GM12892 (cell line): ENCODE measurements at places on chromosomes 3 and 15.
A peak's percentile ranks its signal among the peaks of the same experiment; 100 is the strongest.

GRCh38 chr3:53808496-53808895 lies 37.7 kb downstream of the CHDH start:
- DNase-seq, result no peak

DNA sequence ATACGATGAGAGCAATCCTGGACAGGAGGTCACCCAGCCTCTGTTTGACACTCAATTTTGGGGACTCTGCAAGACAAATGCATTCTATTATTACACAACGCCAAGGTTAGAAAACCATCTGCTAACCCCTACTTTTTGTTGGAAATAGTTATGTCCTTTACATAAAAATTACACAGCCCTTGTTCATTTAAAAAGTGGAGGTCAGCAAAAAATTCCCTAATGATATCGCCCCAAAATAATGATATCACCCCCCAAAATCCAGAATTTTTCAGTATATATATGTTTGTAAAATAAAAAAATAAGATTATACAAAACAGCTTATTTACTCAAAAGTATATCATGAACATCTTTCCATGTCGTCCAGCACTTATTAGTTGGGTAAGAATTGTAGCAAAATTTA lies 11.4 kb downstream of the ROPN1 start:
- DNase-seq, result no peak

- no peak for DNase-seq
Measured at GRCh38 chr3:69143612-69144011, 21.2 kb upstream of the LMOD3 start.

DNA sequence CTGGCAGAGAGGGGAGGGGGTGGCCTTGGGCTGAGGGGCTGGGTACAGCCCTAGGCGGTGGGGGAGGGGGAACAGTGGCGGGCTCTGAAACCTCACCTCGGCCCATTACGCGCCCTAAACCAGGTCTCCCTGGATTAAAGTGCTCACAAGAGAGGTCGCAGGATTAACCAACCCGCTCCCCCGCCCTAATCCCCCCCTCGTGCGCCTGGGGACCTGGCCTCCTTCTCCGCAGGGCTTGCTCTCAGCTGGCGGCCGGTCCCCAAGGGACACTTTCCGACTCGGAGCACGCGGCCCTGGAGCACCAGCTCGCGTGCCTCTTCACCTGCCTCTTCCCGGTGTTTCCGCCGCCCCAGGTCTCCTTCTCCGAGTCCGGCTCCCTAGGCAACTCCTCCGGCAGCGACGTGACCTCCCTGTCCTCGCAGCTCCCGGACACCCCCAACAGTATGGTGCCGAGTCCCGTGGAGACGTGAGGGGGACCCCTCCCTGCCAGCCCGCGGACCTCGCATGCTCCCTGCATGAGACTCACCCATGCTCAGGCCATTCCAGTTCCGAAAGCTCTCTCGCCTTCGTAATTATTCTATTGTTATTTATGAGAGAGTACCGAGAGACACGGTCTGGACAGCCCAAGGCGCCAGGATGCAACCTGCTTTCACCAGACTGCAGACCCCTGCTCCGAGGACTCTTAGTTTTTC lies 4.9 kb downstream of the ISL2 start:
- no peak for DNase-seq

DNA sequence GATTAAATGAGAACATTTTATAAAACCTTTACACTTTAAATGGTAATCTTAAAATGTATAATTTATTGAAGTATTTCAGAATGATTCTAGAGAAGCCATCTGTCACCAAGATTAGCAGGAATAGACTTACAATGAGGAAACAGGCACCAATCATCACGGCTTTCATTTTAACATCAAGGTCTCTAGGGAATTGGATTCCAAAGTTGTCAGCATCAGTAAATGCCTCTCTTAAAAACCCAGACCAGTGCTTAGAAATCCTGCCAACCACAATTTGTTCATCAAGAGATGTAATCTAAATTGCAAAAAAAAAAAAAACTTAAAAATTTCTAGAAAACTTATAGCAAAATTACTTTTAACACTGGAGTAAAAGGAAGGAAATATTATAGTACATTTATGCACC lies 20.3 kb downstream of the PLSCR2 start:
- no peak for DNase-seq

DNA sequence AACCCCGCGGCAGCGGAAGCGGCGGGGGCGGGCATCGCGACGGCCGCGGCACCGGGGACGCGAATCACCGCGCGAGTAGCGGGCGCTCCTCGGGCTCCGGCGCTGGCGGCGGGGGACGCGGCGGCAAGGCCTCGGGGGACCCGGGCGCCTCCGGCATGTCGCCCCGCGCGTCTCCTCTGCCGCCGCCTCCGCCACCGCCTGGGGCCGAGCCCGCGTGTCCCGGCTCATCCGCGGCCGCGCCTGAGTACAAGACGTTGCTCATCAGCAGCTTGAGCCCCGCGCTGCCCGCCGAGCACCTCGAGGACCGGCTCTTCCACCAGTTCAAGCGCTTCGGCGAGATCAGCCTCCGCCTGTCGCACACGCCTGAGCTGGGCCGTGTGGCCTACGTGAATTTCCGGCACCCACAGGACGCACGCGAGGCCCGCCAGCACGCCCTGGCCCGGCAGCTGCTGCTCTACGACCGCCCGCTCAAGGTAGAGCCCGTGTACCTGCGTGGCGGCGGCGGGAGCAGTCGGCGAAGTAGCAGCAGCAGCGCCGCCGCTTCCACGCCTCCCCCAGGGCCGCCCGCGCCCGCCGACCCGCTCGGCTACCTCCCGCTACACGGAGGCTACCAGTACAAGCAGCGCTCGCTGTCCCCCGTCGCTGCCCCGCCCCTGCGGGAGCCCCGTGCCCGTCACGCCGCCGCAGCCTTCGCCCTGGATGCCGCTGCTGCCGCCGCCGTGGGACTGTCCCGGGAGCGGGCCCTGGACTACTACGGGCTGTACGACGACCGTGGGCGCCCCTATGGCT lies 675 bp downstream of the RBM15B start:
- peak; percentile 42 for DNase-seq

- DNase-seq, result no peak
Measured at GRCh38 chr15:77816983-77817382, 184.3 kb upstream of the LINGO1 start.

DNA sequence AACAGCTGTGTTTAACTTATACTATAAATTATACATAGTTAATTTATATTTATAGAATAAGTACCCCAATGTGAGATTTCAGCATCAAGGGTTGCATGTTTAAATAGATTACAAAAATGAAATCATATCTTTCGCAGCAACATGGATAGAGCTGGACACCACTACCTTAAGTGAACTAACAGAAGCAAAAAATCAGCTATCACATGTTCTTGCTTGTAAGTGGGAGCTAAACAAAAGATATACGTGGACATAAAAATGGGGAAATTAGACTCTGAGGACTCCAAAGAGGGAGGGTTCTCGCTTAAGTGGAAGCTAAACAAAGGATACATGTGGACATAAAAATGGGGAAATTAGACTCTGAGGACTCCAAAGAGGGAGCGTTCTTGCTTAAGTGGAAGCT lies 626.5 kb upstream of the DPPA4 start:
- DNase-seq, result no peak

DNA sequence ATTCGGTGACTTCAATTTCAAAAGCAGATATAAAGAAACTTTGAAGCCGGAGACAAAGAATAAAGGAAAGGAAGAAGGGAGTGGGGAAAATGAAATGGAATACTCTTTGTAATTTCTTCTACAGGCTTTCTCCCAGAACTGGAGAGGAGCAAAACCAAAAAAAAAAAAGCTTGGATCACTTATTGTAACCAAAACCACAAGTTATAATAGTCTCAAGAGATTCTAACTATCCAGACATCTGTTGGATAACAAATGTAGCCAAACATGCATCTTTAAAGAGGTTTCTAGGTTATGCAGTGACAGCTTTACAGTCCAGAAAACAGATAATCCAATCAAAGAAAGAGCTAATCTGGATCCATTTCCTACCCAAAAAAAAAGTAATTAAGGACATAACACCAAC lies 36.2 kb downstream of the VGLL3 start:
- DNase-seq, result no peak

GRCh38 chr15:68424754-68425390 lies 7.1 kb downstream of the ITGA11 start:
- DNase-seq, result no peak

- no peak for DNase-seq
Measured at GRCh38 chr15:58154769-58155168, 16.6 kb downstream of the AQP9 start.

DNA sequence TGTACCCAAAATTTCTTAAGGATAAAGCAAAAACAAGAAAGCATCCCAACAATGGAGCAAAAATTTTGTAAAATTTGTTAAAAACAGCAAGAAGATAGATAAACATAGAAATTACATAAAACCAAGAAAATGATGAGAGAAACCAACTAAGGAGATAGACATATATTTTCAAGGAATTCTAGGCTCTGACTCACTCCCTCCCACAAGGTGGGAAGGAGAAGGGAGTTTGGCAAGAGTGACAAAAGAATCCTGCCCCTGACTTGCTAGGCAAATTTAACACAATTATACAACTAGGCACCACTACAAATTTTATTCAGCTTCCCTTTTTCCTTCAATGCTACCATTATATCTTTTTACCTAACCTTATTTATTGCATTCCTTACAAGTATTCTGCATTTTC lies 70.9 kb downstream of the MYO9A start:
- DNase-seq, result no peak

DNA sequence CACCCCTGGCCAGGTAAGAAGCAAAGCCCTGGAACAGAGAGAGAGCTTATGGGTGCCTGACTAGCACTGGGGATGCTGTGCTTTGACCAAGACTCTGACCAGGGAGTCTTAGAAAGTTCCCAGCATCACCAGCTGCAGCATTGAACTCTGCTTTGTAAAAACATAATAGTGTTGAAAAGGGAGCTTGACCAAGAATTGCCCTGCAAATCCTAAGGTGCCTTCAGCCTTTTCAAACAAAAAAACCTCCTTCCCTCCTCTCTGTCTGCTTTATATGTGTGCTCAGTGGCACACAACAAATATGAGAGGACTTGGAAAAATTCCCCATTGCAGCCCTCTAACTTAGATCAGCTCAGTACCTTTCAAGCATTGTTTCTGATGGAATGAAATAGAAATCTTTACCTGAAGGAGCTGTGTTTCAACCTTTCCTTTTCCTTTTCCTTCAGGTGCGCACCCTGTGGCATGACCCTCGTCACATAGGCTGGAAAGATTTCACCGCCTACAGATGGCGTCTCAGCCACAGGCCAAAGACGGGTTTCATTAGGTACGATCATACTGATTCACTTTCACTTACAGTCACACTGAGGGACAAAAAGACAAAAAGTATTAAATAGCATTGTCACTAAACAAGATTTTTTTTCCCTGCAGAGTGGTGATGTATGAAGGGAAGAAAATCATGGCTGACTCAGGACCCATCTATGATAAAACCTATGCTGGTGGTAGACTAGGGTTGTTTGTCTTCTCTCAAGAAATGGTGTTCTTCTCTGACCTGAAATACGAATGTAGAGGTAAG lies 13.0 kb downstream of the THBS1 start:
- no peak for DNase-seq

DNA sequence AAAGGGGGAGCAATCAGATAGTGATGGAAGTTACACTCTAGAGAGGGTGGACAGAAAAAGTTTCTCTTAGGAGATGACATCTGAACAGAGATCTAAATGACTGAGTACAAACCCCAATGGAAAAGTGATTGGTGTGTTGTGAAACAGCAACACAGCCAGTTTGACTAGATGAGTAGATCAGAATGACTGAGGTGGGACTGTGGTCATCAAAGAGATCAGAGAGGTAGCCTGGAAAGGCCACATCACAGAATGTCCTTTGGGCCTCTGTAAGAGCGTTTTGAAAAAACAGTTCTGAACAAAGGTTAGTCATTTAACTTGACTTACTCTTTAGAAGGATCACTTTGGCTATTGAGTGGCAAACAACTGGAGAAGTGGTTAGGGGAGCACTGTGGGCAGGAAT lies 10.6 kb downstream of the LRRC58 start:
- DNase-seq, result no peak

GRCh38 chr3:156358232-156358631 lies 196.7 kb downstream of the SSR3 start:
- no peak for DNase-seq

- DNase-seq, result no peak
Measured at GRCh38 chr3:72301779-72302178, 516.8 kb upstream of the PROK2 start.

DNA sequence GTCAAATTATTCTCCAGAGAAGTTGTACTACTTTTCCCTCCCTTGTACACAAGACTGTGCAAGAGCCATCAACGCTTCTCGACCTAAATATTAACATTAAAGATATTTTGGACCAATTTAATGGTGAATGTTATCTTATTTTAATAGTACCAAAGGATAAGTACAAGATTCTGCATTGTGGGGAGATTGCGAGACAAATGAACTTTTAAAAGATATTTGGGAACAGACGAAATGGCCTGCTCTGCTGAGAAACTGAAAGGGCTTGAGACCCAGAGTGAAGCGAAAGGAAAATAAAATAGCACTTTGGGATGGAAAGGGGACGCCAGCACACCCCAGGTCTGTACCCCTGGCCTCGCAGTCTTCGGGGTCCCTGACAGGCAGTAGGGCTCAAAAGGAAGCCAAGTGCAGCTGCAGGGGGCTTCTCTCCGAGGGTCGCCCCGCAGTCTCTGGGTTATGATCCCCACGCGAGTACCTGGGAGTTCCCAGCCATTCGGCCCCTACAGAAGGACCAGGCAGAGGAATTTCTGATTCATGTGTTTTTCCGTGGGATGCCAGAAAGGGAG lies 97.6 kb upstream of the VGLL3 start:
- no peak for DNase-seq

DNA sequence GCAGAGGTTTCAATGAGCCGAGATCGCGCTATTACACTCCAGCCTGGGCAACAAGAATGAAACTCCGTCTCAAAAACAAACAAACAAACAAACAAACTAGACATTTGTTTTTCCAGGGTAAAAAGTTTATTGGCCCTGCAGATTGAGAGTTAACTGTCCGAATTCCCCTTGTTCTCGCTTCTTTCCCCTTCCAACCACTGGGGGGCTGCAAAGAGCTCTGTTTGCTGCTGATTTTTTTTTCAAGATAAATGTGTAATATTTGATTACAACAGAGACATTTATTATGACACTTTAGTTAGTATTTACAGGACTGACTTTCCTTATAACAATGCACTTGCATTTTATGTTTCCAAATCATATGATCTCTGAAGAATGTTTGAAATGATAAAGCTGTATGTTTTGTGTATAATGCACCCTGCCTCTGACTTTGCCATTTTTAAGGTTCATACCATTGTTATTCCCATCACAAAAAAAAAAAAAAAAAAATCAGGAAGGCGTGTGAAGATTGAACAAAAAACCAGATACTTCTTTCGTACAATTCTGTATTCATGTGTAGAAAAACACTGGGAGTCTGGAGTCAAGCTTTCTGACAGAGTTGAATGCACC lies 2.8 kb downstream of the CLSTN2 start:
- peak; percentile 13 for DNase-seq

DNA sequence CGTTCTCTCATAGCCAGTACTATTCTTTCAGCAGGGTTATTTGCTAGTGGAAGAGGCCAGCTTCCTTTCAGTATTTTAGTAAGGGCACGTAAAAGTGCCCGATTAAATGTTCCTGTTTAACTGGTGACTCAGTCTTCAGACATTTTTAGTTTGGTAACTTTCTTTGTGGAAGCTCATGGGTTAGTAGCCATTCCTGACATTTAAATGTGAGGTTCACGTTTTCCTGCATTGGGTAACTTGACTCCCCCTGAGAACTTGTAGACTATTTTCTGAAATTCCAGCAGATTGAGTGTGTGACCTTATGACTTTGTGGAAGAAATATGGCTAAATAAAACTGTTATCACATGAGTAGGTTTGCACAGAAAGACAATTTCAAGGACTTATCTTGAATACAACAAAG lies 16.9 kb downstream of the ABHD2 start:
- no peak for DNase-seq

- DNase-seq, result no peak
Measured at GRCh38 chr15:59176653-59177316, 29.9 kb upstream of the LDHAL6B start.
